Stimulated activated CD4-positive, alpha-beta T cell treated with anti-CD3 and anti-CD28 coated beads, TNF-alpha, amount 100 ng/mL, for 1 hour (primary cell): ENCODE measurements at places on chromosomes 12 and 14.

- no peak for DNase-seq
Measured at GRCh38 chr12:14951851-14952250, 9.6 kb downstream of the ARHGDIB start.

GRCh38 chr14:19874842-19875241 is at the start of gene OR4K2:
Gene OR4K2, plus strand, starts transcription at chr14:19875142. Its CDS starts 1,126 bp downstream, at chr14:19876268.
- no peak for DNase-seq

GRCh38 chr12:57518176-57518919 is 2.0 kb downstream of the DDIT3 start:
- DNase-seq, result no peak

- no peak for DNase-seq
Measured at GRCh38 chr12:108516511-108517275, 1.6 kb downstream of the FICD start.

- no peak for DNase-seq
Measured at GRCh38 chr12:103386451-103386850, 109.3 kb downstream of the C12orf42 start.

GRCh38 chr14:77812028-77812427 is 12.1 kb downstream of the ADCK1 start:
- no peak for DNase-seq

GRCh38 chr12:1544996-1545700 is 49.2 kb downstream of the FBXL14 start:
- no peak for DNase-seq

DNA sequence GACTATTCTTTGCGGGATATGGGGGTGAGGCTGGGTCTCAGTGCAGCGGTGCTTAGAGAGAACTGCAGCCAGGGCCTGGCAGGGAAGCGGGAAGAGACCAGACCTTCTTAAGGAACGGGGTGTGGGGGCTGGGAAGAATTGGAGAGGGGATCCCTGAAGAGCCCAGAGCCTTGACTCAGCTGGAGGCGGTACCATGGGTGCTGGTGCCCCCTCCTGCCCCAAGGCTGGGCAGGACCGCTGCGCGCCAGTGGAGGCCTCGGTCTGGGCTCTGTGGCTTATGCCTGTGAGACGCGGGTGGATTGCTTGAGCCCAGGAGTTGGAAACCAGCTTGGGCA is 1.3 kb upstream of the RNU7-1 start:
- no peak for DNase-seq

DNA sequence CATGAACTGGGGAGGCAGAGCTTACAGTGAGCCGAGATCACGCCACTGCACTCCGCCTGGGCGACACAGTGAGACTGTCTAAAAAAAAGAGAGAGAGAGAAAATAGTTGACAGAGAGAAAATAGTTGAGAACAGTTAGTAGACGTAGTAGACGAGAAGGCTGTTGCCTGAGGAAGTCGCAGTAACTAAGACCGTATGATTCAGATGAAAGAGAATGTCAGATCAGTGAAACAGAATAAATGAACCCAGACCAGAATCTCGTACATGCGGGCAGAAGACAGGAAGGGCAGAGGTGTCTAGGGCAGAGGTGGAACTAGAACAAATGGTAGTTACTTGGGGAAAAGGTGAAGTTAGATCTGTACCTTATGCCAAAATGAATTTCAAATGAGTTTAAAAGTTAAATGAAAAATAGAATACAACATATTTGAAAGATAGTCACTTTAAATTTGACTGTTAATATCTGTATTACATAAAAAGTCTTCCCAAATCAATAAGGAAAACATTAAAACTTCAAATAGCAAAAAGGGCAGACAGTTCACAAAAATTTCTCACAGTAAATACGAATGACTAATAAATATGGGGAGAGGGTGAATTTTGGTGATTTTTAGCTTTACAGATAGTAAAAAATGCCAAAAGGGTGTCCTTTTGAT is 17.7 kb downstream of the MDM2 start:
- no peak for DNase-seq

DNA sequence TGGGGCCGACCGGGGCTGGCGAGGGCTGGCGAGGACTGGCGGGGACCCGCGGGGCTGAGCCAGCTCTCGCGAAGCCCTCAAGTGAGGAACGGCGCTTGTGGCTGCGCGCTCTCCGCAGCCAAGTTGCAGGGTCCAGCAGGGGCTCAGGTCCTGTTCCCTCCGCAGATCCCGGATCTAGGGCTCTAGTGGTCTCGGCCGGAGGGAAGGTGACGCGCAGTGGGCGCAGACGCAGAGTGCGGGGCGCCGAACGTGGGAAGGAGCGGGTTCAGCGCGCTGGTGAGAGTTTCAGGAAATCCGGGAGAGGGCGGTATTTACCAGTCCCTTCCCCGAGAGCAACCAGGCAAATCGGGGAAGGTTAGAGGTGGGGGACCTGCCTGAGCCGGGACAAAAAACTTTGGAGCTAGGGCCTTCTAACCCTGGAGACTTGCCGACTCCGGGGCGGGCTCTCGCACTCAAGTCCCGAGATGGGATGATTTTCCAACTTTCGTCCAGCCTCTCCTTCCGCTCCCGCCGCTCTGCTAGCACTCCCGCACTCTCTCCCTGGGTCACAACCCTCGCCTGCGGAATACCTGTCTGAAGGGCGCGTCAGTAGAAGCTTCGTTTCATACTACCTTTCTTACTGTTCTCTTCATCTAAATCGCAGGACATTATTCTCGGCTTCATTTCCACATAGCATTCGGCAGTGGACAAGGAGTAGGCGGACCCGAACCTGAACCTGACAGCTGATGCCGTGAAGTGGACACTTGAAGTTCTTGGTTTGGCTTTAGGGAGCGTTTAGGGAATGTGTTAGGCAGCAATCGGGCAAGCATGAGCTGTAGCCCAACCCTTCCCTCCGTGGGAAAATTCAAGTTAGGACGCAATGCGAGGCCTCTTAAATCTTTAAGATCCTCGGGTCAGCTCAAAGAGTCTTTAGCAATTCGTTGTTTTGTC is 13.6 kb upstream of the PAX9 start:
- no peak for DNase-seq

DNA sequence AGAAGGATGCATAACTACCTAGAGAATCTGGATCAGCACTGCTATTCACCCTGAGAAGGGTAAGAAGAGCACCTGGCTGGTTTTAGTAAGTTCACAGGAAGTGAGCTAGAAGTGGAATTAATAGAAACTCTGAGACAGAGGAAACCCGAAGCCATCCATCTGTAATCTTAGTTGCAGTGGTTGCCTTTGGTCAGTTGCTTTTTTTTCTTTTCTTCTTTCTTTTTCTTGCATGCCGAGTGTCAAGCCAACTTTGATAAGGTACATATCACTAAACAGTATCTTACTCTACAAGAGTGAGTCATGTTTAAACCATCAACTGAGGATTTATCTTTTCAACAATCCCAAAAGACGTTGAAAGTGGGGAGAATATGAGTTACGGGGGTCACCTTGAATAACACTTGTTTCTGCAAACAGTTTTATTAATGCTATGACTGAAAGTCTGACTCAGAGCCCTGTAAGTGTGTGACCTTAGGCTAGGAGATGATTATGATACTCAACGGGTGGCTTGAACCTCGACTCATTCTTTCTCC is 26.7 kb downstream of the C12orf75 start:
- DNase-seq, result no peak

GRCh38 chr12:57491393-57492280 is 3.8 kb downstream of the MARS1 start:
- no peak for DNase-seq

- no peak for DNase-seq
Measured at GRCh38 chr14:63677891-63678379, 36.3 kb upstream of the WDR89 start.

DNA sequence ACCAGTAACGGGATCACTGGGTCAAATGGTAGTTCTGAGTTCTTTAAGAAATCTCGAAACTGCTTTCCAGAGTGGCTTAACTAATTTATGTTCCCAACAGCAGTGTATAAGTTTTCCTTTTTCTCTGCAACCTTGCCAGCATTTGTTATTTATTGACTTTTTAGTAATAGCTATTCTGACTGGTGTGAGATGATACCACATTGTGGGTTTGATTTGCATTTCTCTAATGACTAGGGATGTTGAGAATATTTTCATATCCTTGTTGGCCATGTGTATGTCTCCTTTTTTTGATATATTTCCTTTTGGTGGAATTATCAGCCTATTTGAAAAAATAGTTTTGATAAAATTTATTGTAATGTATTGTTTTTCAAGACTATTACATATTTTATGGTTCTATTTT is 701.2 kb upstream of the FBXO33 start:
- DNase-seq, result no peak

- no peak for DNase-seq
Measured at GRCh38 chr12:91912178-91912577, 233.5 kb downstream of the BTG1 start.

DNA sequence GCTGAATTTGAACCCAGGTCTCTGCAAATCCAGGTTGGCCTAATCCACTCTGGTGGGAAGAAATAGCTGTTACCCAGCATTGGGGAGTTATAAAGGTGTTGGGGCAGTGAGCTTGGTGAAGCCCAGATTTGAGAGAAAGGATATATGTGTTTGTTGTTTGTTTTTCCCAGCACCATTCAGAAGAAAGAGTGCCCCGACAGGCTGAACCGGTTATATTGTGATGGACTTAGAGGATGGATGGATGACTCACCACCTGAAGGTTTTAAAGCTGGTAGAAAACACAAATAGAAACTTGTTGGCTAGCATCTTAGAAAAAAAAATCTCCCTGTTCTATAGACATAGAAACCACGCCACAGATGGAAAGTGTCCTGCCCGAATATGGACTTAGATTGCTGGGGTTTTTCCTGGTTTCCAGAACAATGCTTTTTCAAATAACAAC is 404.6 kb downstream of the MED13L start:
- DNase-seq, result no peak

DNA sequence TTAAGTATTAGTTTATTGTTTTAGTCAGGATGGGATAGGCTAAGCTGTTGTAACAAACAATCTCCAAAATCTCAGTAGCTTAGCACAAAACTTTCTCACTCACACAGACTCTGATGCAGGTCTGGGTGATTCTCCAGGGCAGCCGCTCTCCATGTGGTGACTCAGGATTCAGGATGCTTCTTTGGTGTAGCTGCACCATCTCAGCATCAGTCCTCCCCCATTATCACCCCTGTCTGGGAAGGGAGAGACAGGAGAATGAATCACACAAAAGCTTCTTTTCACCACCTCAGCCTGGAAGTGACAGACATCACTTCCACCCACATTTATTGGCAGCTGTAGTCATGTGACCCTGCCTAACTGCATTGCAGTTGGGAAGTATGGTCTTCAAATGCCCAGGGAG is 142.3 kb downstream of the DICER1 start:
- DNase-seq, result no peak

DNA sequence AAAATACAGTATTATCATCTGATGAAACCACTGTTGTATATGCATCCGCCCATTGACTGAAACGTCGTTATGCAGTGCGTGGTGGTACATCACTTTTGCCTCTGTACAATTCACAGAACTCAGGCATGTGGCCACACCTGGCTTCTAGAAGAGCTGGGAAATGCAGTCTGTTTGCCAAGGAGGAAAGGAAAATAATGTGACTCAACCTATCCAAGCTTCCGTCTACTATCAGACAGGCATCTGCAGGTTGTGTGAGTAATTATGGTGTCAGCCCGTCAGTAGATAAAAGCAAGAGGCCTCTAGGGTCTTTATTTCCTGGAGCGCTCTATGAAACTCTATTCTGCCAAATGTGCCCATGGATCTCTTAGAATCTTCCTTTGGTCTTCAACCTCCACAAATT is 111.6 kb downstream of the BBS10 start:
- DNase-seq, result no peak

DNA sequence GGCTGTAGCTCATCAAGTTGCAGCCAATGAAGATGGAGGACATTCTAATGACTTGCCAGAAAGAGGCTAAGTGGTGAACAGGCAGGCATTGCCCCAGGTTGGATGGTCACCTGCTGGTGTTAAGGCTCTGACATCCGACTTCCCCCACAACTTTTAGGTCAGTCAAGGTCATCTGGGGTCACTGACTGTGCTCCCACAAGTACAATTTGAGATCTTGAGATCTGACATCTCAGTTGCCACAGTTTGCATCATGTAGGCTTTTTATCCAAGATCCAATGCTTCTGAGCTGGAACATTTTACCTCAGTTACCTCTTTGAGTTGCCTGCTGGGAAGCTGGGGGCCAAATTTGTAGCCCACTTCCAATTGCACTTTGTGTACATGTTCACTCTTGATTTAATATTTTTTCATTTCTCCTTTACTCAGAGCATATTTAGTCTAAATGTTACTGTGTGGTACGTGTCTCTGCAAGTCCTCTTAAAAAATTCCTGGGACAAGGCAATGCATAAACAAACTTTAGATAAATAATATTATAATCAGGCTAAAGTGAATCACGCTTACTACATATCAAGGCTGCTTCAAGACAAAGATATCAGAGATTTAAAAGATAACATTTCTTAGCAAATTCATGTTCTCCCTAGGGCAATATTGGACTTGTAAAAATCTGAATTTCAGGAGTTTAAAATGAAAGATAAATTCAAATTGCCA is 61.4 kb downstream of the SEL1L start:
- no peak for DNase-seq

DNA sequence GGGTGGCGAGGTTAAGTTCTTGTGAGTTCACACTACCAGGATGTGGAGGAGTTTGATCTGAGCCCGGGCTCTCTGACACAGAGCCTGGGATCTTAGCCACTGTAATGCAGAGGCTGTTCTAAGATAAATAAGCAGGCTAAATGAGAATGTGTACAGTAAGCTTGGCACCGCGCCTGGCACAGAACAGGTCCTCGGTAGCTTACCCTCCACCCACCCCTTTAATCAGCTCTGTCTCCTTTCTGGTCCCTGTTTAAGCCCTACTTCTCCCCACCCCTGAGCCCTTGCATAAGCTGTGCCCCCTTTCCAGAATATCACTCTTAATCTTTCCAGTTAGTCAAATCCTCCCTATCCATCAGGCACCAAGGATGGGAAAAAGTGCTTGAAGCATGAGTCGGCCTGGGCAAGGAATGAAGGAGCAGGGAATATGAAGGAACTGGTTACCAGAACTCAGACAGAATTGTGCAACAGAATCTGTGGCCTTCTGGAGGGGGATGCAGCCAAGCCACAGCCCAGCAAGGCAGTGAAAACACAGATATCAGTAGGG is 32.8 kb upstream of the CMKLR1 start:
- DNase-seq, result no peak

- DNase-seq, result no peak
Measured at GRCh38 chr12:23810329-23810902, 139.1 kb downstream of the SOX5 start.

DNA sequence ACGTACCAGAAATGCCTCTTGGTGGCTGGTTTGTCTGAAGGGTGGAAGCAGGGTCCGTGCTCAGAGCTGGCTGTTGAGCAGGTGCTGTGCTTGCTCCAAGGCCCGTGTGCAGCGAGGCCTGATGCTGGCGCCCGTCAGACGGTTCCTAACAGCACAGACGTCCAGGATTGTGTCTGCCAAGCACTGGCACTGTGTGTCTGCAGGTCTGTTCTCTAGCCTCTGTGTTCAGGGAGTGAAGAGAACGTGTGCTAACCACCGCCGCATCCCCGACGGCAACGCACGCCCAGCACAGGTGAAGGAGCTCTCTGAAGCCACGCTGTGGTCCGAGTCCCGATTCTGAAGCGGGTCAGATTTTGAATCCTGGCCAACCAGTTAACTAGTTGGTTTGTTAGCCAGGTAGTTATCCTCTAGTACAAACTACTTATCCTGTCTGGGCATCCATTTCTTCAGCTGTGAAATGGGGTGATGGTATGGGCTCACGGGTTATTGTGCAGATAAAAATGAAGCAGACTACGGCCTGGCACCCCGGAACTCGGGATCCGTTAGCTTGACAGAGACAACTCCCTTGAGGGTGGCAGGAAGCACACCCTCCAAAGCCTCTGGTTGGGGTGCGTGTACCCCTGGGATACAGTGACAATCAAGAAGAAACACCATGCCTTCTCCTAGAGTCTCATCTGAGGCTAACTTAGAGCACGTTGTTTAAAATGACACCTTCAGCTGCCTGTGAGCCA is 18.6 kb upstream of the TDRD9 start:
- no peak for DNase-seq

GRCh38 chr14:68306934-68307789 is 485.7 kb downstream of the ZFP36L1 start:
- DNase-seq, result no peak
